ENCODE measurements at places on chromosomes 16 and 17.

GRCh38 chr17:50052822-50053653 is 2.9 kb upstream of the ITGA3 start:
- no peak for DNase-seq

- DNase-seq, result no peak
These were observed 162.6 kb downstream of the MAP2K6 start for GRCh38 chr17:69577098-69577497.

DNA sequence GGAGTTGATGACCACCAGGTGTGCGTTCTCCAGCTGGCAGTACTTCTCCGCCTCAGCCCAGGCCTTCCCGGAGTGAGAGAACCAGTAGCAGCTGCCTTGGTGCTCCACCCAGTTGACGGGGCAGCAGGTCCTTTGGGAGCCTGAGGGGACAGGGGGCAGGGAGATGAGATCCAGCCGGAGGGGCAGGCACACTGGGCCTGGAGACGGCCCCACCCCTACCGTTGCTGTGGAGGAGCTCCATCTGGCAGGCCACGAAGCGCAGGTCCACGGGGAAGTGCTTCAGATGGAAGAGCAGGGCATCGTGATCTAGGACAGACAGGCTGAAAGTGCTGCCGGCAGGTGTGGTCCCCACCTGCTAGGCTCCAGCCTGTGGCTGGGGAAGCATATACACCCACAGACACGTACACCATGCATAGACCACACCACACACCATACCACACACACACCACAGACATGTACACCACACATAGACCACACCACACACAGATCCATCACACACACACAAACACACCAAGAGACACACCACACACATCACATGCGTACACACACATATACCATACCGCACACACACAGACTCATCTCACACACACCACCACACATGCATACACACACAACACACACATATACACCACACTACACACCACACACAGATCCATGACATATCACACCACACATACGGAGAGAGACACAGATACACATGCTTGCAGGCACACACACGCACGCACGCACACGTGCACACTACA is 7.4 kb downstream of the ASGR2 start:
- DNase-seq, result no peak

- peak; percentile 58 for DNase-seq
These were observed 1.5 kb downstream of the ATXN7L3 start for GRCh38 chr17:44197980-44198720.

DNA sequence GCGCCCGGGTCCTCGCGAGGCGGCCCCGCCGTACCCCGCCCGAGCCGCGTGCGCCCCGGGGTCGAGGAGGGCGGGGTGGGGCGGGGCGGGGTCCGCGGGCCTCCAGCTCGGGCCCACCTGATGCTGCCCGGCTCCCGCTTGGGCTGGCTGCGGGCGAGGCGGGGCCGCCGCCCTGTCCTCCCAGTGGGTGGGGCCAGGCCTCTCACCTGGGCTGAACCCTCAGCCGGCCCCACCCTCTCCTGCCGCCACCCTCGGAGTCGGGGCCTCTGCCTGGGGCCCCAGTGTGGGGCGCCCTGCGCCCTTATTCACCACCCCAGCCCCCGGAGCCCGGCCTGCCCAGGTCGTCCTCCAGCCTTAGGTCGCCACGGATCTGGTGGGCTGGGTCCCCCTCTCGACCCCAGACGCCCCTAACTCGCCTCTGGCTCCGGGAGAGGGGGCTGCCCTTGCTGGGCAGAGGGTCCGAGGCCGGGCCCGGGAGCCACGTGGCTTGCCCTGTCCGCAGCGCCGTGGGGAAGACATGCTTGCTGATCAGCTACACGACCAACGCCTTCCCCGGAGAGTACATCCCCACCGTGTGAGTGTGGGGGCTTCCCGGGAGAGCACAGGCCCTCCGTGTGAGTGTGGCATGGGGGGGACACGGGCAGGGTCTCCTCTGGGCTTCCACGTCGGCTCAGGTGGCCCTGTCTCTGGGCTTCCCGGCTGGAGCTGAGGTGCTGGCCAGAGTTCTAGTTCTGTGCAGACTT is 578 bp downstream of the RAC3 start:
- no peak for DNase-seq
